Right lobe of liver (tissue), 6 donors: ENCODE measurements at places on chromosomes 12 and 14. TPM values are rescaled to one million over a fixed set of nuclear protein-coding genes. Genes with fewer than 3 reads are reported as not detected.

DNA sequence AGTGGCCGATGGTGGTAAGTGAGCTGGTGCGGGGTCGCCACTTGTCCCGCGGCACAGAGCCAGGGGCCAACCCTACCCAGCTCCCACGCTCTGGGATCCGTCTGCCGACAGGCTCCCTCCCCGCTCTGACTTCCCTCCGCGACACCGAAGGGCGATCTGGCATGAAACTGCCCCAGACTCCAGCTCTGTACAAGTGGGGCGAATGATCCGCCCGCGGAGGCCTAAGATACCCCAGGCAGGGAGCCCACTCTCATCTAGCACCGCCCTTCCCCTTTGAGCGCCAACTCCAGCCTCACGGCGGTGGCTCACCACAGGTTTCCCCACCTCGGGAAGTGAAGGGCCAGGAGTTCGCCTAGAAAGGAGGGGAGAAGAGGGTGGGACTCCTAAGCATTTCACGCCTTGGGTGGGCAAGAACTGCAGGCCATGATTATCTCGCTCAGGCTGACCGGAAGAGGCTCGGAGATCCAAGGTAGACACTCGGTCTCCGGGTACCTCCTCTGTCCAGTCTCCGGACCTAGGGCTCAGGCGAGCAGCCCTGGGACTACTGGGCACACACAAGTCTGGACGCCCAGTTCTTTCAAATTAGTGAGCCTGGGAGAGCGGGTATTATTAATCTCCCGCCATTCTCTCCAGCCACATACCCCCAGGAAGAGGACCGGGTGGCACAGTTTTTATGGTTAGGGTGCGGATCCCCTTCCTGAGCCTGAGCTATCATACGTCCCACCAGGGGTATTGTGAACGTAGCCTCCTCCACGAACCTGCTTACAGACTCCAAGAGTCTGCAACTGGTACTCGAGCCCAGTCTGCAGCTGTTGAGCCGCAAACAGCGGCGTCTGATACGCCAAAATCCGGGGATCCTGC, 849 bp downstream of the WNT1 start:
- no peak for DNase-seq

Gene CACNA1C
- 1.0 TPM for total RNA-seq

Gene ANKS1B
- total RNA-seq: 0.98 TPM

- DNase-seq: no peak
Measured at GRCh38 chr12:8950702-8951478, 1.4 kb upstream of the M6PR start.

Gene OR4E2
- not detected for total RNA-seq

- DNase-seq: no peak
Measured at GRCh38 chr12:92446083-92446460, 256.7 kb upstream of the PLEKHG7 start.

Gene VRTN
- total RNA-seq: not detected

GRCh38 chr14:89011355-89012281, 187.2 kb downstream of the TTC8 start:
- no peak for DNase-seq
